LoVo (cell line): ENCODE measurements at places on chromosomes 11 and 22.

DNA sequence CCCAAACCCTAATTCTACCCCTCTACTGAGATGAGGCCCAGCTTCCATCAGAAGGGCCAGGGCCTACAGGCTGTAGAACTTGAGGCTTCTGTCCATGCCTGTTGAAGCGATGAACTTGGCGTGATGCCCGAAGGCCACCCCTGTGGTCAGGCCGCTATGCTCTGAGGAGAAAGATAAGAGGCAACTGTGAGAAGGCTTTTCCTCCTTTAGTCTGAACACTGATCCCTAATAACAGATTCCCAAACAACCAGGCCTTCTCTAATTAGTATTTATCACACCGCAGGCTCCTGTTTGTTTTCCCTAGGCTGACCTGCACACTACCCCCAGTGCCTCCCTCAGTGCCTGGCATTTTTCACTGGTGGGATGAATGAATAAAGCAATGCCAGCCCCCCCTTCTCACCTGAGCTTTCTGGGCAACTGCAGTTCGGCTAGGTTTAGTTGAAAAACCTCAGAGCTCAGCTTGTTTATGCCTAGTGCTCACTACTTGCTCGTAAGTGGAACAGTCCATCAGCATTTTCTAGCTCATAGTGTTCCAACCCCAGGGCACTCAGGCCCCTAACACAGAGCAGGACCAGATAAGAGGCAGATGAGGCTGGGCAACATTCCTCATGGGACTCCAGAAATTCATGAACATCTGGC, 15.2 kb downstream of the PRPF19 start:
- DNase-seq, result no peak

DNA sequence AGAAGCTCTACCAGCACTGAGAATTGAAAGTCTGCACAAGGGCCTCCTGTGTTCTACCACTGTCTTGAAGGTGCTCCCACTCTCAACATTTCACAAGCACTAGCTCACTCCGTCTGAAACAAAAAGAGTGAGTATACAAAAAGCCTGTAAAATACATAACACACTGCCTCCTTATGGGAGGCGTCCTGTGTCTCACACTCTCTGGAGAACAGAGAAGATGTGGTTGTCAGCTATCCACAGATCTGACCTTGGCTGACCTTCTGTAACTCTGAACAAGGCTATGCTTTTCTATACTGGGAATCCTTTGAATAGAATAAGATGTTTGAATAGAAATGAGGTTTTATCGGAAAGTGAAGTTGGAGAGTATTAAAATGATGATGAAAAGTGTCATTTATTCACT, 171.3 kb upstream of the TMEM45B start:
- no peak for DNase-seq

- no peak for DNase-seq
These were observed 6.0 kb upstream of the MAPK11 start for GRCh38 chr22:50276143-50276542.

DNA sequence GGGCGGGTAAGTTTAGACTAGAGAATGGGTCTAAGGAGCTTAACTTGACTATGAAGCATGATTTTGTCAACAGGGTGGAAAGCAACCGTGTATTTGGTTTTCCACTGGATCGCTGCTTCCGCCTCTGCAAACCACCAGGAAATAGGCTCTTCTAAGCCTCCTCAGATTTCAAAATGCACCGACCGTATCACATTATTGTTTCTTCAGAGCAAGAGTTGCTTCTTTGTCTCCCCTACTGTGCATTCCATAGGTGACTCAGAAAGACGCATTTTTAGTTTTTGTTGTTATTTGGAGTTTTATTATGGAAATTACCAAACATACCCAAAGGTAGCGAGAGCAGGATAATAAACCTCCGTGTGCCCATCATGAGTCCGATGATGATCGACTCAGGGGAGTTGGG, 64.3 kb upstream of the RASD2 start:
- no peak for DNase-seq

DNA sequence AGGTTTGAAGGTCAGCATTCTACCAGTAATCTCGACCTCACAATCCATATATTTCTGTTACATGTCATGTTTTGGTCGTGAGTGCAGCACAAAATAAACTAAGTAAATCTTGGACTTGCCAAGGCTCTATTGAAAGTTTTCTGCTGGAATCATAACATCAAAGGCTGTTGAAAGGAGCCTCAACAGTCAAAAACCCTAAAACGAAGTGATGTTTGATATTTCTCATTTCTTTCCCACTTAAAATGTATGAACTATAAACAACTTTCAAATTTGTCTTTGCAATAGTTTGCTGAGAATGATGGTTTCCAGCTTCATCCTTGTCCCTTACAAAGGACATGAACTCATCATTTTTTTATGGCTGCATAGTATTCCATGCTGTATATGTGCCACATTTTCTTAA, 1118.5 kb downstream of the LRRC4C start:
- no peak for DNase-seq

DNA sequence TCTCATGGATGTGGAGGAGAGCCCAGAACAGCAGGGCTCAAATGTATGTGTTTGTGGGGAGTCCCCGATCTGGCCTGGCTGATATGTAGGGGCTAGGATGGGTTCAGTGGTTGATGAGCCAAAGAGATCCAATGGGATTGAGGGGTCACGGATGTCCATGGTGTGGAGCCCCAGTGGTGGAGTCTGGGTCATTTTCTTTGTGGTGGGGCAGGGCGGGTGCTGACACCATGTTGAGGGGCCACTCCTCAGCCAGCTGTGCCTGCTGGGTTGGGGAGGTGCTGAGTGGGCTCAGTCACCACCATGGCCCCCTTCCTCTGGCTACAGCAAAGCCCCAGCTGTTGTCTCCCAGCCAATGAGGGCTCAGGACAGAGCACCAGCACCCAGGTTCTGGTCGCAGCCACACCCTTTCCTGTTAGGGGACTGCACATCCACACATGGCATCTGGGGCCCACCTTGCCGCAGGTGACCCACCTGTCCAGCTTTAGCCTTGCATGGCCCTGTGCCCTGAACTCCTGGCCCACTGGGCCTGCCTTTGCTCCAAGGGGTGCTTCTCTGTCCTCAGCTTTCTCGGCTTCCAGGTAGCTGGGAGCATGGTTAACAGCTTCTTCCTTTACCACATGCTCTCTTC, 3.2 kb upstream of the GNAZ start:
- no peak for DNase-seq

DNA sequence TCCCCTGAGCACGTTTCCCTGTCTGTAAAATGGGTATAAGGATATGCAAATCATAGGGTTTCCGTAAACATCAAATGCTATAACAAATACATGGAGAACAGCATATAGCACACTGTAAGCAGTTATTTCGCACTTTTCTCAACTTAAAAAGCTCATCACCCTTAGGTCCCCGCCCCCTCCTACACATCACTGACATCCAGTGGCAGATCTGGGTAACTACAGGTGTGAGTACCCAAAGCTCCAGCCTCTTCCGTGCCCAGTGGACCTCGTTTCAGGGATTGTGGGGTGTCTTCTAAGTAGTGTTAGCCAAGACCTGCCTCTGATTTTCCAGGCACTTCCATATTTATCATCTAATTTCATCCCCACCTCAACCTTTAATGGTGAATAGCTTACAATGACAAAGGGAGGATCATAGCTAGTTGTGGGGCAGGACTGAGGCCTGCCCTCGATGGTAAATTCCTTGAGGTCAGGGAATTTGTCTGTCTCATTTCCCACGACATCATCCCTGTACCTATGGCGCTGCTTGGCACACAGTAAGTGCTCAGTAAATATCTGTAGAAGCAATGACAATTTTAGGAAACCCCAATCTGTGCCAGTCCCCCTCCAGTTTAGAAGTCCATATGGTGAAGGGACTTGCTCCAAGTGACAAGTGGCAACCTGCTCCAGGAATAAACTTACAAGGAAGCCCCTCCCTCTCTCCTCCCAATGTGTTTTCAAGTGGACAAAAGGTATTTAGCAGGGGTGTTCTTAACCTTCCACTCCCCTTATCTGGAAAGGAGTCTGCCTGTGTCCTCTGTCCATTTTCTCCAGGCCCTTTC, 340.5 kb downstream of the TENM4 start:
- peak; percentile 41 for DNase-seq

DNA sequence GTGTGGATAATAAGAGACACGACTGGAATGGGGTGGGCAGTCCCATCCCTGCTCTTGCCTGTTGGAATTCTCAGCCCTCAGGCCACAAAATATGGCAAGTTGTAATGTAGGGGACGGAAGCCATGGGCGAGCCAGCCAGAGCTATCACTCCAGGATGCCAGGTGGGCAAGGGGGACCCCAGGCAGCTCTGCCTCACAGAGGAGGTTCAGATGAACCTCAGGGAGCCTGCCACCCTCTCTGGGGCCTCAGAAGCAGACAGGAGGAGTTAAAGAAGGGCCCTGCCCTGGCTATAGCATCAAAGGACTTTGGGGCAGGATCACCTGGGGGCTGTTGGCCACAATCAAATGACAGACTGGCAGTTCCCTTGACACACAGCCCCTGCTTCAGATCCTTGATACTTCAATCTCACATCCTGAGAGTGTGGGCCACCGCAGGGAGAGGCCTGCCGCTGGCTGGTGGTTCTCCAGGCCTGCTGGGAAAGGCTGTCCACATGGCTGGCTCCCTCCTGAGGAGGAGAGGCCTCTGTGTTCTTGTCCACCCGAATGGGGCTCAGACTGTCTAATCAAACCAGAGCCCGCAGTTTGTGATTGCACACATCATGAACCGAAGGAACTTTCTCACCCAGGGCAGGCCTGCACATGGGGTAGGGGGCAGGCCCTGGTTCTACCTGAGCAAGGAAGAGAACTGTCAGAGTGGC, 31.4 kb downstream of the IGLL1 start:
- no peak for DNase-seq

DNA sequence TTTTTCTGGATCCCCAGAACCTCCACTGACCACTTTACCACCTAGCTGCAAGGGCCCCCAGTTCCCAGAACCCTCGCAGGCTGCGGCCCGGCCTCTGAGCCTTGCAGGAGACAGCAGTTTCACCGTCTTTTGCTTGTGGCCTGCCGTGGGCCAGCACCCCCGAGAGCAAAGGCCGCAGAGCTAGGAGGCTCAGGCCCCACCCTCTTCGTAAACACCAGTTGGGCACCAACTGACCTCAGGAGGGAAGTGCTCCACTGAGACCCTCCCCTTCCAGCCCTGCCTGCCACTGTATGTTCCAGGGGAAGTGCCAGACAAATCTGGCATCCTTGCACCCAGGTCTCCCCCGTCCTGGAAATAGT, 23.4 kb upstream of the CREB3L1 start:
- DNase-seq, result no peak

DNA sequence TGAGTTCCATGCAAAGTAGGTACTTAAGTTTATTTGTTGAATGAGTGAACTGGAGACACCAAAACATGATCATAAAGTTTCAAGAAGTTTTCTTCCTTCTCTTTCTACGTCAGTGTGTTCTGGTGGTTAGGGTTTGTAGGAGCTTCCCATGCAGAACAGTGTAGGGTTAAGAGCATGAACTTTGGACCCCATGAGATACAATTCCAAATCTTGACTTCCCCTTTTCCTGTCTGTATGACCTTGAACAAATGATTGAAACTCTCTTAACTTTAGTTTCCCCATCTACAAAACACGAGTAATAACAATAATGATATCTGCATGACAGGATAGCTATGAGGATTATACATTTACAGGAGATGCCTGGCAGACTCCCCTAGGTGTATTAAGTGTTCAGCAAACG, 41.0 kb upstream of the TENM4 start:
- no peak for DNase-seq

GRCh38 chr11:103619480-103619879, 417.0 kb upstream of the DDI1 start:
- no peak for DNase-seq

DNA sequence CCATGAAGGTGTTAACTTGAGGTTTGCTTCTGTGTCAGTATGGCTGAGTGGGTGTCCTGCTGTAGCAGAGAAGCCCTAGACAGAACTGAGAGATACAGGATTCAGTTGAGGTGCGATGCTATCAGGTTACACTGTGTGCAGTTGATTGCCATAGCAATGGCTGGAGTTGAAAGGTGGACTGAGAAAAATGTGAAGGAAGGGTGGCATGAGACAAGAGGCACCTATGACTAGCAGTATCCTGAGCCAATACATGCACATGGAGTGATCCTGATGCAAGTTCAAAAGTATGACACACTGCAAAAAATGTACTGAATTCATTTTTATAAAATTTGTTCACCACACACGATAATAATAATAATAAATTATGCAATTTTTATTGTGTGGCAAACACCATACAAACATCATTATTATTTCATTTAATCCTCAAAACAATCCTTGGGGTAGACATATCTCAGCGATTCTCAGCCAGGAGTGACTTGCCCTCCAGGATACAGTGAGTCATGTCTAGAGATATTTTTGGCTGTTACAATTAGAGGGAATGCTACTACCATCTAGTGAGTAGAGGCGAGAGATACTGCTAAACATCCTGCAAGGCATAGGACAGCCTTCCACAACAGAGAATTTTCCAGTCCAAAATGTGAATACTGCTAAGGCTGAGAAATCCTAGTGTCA, 3.9 kb upstream of the PIWIL4 start:
- no peak for DNase-seq

- DNase-seq, result peak; percentile 29
These were observed 147.3 kb downstream of the FEZ1 start for GRCh38 chr11:125348674-125349309.

DNA sequence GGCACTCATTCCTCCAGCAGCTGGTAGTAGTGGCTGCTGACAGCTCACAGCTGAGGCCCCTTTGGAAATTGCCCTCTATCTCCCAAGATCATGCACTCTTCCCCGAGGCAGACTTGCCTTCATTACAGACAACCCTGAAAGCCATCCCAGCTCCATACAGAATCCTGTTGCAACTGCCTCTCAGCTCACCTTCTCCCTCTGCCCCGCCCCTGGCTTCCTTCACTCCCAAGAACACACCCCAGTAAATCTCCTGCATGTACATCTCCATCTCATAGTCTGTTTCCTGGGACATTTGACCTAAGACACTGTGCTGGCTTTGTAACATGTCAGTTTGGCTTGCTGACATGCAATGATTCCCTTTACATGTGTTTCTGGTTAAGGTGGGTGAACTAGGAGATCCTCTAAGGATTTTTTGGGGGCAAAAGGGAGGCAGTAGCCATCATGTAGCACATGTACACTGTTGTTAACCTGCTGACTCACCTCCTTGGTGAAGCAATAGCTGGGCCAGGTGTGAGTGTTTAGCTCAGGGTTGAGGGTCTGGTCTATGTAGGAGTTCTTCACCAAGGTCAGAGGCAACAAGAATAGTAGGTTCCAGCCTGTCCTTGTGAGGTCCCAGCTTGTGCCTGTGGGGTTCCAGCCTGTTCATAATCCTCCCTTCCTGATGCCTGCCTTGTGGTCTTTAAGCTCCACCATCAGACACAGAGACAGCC, 179.6 kb downstream of the CSNK2A3 start:
- DNase-seq, result no peak

- DNase-seq, result no peak
These were observed 22.2 kb upstream of the CYP2D6 start for GRCh38 chr22:42152661-42153270.

GRCh38 chr11:36035454-36035853, 91.6 kb downstream of the LDLRAD3 start:
- DNase-seq, result no peak

DNA sequence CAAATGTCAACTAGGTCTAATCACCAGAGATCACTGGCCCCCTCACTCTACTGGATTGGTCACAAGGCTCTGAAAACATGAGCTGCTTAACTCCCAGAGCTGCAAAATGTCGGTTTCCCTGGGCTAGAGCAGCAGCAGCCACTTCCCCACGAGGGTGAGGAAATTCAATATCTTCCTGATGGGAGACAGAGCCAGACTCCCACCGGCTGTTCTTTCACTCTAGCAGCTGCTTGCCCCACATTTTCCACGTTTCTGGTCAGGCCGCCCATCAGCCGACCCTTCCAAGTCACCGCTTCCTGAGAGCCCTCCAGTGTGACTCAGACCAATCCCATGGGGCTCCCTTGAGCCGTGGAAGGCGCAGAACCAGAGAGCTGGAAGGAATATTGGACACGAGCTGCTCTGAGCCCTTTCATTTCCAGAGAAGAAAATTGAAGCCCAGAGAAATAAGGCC, 227.0 kb downstream of the ADAMTS15 start:
- DNase-seq, result no peak

GRCh38 chr11:74212533-74212932, 41.4 kb downstream of the PPME1 start:
- no peak for DNase-seq
